ENCODE measurements at places on chromosomes 5 and 9.

DNA sequence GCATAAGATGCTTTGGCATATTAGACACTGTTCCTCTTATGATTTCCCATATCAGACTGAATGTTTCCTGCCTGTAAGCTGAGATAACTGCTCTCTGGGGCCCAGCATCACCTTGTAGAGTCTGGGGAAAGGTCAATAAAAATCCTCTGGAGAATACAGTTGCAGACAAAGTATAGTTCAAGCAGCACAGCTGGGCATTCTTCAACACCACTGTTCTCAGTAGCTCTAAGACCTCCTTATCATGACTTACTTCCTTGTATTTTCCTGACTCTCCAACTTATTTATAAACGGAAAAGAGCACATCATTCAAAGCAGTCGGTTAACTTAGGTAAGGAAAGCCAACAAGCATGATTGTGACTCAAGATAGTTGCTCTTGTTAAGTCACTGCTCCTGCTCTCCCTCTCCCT is 208.7 kb upstream of the RASEF start:
- no peak for DNase-seq

DNA sequence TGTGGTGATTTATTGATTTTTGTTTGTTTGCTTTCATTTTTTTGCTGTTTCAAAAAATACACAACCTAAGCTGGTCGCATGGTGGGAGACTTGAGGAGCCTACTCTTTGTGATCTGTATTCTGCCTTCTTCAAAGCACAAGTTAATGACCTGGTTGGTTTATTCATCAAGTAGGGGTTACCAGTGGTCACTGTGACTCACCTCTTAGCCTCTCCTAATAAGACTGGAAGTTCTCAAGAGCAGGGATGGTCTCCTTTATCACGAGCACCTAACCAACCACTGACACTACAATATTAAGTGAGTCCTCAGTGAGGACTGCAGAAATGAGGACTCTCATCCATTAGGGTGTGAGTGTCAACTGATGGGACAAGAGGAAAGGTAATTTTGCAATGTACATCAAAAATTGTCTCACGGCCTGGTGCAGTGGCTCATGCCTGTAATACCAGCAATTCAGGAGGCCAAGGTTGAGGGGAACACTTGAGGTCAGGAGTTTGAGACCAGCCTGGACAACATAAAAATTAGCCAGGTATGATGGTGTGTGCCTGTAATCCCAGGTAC is 13.6 kb upstream of the MTMR12 start:
- no peak for DNase-seq

DNA sequence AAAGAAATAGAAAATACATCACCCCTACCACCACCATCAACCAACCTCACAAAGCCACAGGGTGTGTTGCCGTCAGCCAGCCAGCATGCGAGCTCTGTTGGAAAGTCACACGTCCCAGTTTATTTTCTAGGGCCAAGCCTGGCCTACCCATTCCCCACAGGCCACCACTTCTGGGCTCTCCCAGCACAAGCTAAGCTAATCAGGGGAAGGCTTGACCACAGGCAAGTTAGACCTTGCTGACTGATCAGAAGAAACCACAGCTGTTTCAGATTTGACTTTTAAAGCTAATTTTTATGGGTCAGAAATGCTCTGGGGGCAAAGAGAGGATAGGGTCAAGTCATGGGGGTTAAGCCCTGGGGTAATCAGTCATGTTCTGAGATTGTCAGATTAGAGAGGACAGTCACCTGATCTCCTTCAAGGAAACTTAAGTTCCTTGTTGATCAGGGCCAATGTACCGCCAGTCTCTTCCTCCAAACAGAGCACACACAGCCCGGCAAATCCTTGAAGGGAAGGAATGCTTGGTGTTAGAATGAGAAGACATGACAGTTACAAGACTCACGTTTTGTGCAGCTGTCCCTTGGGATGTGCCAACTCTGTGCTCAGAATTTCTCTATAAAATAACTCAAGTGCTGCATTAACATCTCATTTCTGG is 7.6 kb downstream of the SHB start:
- no peak for DNase-seq

GRCh38 chr5:177362610-177363507 is 5.1 kb downstream of the RGS14 start:
- DNase-seq = peak; percentile 90

- DNase-seq = no peak
These were observed 63.9 kb downstream of the C9orf152 start for GRCh38 chr9:110143950-110144545.

DNA sequence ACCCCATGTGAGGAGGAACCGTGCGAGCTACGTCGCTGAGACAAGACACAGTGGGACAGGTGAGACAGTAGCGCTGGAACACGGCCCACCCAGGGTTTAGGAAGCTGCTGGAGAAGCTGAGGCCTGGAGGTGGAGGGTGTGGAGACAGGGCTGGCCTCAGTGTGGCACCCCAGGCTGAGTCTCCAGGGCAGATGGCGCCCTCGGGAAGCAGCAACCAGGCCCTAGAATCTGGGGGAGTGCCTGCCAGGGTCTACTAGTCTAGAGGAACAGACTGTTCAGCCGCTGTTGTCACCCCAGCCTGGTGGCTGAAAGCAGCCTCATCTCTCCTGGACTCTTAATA is 4.6 kb upstream of the TERT start:
- no peak for DNase-seq

DNA sequence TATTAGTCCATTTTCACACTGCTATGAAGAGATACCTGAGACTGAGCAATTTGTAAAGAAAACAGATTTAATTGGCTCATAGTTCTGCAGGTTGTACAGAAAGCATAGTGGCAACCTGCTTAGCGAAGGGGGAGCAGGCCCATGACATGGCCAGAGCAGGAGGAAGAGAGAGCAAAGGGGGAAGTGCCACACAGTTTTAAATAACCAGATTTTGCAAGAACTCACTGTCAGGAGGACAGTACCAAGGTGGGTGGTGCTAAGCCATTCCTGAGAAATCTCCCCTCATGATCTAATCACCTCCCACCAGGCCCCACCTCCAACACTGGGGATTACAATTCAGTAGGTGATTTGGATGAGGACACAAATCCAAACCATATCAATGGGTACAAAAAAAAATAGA is 16.8 kb upstream of the PCSK5 start:
- DNase-seq = no peak

GRCh38 chr9:37990404-37991015 is 78.5 kb downstream of the SHB start:
- DNase-seq = no peak

DNA sequence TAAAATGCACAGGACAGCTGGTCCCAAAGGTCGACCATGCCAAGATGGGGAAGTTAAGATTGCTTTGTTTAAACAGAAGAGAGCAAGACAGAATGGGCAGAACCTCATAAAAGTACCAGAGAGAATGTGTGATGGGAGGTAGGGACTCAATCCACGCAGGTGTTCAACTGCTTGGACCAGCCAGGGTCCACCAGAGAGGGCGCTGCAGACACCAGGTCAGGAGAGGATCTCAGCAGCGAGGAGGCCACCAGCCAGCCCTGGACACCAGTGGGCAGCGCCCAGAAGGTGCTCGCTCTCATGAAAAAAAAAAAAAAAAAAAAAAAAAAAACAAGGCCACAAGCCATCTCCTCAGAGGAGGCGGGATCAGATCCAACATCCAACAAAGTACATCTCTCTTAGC is 81.8 kb downstream of the SHC3 start:
- DNase-seq = no peak

GRCh38 chr9:76444322-76444929 is 14.6 kb upstream of the GCNT1 start:
- DNase-seq = no peak

DNA sequence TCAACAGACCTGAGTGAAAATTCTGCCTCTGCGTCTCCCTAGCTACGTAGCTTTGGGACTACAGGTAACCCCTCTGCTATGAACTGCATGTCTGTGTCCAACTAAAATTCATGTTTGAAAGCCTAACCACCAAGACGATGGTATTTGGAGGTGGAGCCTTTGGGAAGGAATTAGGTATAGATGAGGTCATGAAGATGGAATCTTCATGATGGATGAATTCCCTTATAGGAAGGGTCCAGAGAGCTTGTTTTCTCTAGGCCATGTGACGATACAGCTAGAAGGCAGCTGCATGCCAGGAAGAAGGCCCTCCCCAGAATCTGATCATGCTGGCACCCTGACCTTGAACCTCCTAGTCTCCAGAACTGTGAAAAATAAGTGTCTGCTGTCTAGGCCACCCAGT is 296.4 kb downstream of the SLIT3 start:
- no peak for DNase-seq

- DNase-seq = no peak
These were observed 196.4 kb downstream of the RFX3 start for GRCh38 chr9:3329361-3329760.

DNA sequence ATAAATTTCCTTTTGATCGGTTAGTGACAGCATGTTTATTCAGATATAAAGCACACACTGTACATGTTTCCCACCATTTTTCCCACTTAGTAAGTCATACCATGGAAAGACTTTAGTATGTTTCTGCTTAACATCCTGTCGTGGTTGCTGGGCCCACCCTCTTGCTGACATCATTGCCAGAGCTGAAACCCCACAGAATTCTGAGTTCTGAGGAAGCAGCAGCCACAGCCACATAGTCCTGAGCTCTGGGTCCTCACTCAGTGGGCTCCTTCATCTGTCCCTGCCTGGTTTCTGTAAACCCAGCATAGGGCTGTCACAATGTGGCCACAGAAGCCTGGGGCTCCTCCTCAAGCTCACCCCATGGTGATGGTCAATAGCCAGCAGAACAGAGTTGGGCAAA is 441.5 kb downstream of the ENC1 start:
- DNase-seq = no peak
